CD4-positive, alpha-beta T cell treated with Interleukin-2 at 100 ng/mL for 4 hours (primary cell): ENCODE measurements at places on chromosomes 5 and 9.

DNA sequence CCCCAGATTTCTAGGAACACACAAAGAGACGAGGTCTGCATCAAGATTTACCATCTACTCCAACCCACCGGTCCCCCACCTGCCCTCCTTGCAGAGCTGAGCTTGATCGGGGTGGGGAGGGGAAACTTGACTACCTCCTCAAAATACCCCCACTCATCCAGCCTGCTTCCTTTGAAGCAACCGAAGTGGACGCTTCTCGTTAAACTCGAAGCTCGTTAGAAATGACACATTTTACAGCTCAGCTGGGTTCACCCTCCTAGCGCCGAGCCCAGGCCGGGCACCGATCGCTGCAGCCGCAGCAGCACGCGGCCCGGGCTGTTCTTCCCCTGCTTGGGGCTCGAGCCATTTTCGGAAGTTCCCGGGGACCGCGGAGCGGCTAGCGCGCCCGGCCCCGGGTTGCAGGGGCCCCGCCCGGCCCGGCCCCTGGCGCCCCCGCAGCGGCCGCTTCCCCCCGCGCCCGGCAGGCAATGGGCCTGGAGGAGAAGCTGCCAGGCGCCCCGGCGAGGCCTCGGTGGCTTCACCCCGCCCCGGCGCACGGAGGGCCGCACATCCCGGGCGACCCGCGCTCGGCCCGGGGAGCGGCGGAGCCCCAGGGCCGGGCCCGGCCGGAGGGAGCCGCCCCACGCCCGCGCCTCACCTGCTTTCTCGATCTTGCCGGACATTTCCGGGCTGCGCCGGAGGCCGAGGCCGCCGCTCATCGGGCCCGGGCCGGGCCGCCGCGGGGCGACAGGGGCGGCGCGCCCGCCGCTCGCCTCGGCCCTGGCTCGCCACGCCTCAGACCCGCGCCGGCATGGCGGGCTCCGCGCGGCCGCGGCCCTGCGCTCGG lies 530 bp downstream of the RAPGEF1 start:
- no peak for DNase-seq

- DNase-seq: no peak
Observed at GRCh38 chr9:88975966-88976889, 15.0 kb upstream of the S1PR3 start.

- DNase-seq: no peak
Observed at GRCh38 chr5:143318833-143319232, 84.7 kb downstream of the NR3C1 start.

DNA sequence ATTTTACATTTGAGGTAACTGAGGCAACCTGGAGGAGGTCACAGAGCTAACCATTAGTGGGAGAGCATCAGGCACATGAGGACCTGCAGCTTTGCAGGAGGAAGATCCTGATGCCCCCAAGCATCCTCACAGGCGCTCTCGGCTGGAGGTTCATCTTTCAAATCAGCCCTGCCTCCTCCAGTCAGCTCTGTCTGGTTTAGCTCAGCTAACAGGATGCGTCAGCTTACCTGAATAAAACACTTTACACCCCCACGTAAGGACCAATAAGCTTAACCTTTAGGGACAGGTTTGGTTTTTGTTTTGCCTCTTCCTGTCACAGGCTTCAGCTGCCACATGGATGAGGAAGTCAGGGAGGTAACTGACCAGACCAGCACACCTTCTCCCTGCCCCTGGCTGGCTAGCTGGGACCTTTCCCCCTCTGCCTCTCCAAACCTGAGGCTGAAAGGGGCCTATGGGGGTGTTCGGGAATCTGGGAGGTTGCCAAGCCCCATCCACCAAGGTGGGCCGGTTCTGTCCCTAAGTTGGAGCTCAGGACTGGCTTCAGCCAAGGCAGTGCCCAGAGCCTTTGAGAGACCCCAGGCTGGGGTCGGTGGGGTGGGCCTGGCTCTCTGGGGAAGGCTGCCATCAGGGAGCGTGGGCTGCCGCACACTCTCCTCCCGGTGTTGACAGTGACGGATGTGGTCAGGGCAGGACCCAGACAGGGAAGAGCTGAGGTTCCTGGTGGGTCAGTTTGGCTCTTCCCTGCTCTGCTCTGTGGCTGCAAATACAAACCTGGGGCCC lies 20.0 kb upstream of the FCN1 start:
- DNase-seq: no peak

DNA sequence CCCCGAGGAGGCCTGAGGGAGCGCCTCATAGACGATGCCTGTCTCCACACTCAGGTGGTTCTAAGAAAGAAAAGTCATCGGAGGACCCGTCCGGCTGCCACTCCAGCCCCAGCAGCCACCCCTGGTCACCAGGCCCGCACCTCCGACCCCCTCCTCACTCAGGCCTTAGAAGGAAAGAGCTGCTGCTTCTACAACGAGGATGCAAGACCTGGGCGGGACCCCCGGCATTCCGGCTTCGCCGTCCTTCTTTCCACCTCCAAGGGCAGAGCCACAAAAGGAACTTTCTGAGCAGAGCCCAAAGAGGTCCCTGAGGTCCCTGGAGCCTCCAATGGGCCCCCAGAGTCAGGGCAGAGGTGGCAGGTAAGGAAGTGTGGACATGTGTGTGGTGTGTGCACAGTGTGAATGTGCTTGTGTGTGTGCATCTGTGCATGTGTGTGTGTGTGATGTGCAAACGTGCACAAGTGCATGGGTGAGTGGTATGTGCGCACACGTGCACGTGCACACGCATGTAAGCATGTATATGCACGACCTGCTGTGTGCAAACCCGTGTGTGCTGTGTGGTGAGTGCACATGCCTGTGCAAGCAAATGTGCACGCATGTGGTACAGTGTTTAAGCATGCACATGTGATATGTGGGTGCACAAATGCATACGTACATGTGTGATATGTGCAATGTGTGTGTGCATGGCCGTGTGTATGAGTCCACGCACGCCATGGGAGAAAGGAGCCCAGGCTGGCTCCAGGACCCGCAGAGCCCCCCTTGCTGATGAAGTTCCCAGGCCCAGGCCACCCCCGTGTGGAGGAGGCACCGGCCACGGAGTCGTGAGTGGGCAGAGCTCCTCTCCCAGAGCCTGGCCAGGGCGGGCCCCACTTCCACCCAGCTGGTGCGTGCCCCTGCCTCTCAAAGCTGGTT lies 27.7 kb upstream of the TMEM250 start:
- no peak for DNase-seq

DNA sequence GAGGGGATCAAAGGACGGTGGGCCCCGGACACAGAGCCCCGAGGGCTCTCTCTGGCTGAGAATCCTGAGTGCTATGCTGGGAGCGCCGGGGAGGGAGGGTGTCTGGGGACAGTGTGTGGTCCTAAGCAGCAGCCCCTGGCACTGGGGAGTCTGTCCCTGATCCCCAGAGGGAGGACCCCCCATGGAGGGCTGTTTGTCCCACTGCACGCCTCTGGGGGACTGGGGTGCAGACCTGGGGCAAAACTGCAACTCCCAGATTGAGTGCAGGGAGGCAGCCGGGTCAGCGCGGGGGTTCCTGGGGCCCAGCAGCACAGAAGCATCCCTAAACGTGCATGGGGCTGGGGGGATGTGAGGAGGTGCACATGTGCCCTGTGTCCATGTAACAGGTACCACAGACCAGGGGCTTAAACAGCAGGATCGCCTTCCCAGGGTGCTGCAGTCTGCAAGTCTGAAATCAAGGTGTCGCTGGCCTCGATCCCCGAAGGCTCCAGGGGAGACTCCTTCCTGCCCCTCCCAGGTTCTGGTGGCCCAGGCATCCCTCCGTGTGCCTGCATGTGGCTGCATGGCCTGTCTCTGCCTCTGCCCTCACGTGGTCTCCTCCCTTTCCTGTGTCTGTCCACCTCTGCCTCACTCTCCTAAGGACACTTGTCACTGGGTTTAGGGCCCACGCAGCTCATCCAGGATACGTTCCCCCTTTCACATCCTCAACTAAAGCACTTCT lies 35.9 kb upstream of the IRX4 start:
- no peak for DNase-seq

DNA sequence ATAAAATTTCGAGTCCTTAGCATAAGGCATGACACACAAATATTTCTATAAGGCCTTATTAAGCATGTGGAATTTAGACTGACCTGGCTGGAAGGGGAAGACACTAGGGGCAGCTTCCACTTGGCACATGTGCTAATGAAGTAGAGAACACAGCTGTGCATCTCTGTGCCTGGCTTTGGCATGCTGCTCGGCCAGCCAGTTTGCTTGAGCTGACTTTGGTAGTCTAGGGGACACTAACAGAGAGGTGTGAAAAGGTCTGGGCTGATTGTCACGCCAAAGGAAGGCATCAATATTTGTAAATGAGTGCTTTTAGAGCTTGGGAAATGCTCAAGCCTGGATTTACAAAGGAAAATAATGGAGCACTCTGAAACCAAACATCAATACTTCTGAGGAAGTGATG lies 723.7 kb downstream of the PRELID2 start:
- no peak for DNase-seq

DNA sequence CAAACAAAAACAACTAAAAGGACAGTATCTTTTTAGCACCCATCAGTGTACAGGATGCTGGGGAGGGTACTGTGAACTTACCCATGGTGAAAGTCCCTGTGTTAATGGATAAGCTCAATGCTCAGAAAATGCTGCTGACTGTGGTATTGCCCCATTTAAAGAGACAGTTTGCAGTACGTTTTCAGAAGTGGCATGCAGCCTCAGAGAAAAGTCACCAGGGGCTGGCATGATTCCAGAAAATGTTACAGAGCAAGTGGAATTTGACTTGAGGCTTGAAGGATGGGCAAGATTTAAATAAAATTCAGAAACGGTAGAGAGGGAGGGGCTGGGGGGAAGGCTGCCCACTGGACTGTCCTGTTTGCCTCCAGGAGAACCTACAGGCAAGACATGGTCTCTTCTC lies 7.2 kb downstream of the S1PR3 start:
- DNase-seq: no peak

- no peak for DNase-seq
Observed at GRCh38 chr9:78053627-78054026, 22.0 kb upstream of the GNAQ start.

GRCh38 chr5:146084376-146084775 lies 21.0 kb downstream of the PLAC8L1 start:
- no peak for DNase-seq

DNA sequence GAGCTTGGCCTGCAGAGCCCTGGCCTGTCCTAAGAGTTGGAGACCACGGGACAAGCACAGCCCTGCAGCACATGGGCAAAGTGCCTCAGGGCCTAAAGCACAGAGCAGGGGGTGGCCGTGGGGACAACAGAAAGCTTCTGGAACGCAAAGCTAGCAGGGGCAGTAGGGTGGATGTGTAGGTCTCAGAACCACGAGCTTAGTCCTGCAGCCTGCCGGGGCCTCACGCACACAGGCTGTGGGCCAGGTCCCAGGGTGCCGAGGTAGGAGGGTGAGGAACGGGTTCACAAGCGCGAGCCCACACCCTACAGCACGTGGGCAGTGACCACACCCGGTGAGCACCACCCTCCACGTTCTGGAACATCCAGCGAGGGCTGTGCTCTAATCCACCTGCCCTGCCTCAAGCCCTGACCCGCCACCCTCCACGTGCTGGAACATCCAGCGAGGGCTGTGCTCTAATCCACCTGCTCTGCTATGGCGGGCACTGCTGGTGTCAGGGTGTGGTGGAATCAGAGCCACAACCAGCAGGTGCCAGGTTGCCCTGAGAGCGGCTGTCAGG lies 9.3 kb downstream of the CLPTM1L start:
- no peak for DNase-seq

DNA sequence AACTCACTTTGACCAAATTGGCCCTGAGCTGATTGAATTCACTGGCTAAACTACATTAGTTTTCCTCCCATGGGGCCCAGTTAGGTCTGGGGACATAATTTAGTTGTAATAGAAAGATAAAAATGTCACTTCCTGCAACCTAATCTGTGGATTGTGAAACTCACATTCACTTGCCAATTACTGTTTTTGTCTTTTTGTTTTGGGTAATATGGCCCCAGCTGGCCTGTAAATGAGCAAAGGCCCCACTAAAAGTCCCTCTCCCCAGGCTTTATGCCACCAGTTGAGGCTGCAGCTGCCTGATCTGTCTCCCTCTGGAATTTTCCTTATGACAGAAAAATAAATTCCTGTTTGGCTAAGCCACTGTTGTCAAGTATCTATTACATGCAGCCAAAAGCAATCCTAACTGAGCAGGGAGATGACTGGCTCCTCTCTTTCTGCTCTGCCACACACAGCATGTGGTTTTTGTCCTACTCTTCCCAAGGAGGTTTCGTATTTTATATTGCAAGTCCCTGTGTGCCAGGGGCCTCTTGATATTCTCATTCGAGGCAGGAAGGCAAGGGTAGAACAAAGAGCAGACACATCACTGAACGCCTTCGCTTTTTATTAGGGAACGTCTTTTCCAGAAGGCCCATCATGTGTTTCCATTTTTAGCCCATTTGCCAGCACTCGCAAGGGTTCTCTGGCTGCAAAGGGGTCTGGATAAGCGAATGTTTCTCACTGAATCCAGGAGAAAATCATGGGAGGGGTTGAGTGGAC lies 24.1 kb upstream of the SLC25A48 start:
- no peak for DNase-seq

DNA sequence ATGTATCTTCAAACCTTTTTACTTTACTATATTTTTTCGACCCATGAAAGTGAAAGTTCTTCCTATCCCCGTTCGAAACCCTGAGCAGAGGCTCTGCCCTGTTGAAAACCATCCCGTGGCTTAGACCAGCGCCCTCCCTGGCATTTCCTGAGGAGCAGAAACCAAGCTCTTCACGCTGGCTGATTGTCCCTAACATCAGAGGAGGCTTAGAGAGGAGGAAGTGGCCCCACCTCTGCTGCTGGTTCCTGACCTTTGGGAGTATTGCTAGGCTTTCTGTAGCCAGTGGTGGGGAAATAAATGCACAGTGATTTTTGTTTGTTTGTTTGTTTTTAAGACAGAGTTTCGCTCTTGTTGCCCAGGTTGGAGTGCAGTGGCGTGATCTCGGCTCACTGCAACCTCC lies 4.2 kb upstream of the PTGES start:
- no peak for DNase-seq

- no peak for DNase-seq
Observed at GRCh38 chr5:93990504-93991070, 249.2 kb upstream of the POU5F2 start.

DNA sequence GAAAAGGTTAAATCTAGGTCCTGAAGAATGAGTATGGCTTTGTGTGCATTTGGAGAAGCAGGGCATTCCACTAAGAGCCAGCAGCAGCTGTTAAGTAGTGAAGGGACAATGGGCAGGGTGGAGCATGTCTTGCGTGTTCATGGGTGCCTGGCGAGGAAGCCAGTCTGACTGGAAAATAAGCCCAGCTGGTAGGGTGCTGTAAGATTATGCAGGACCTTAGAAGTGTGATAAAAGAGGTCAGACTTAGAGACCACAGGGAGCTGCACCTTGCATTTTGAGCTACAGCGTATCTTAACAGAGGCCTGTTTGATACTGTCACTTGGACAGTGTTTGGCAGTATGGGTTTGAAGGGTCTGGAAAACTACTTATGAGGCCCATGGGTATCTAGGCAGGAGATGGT lies 131.7 kb upstream of the ELL2 start:
- no peak for DNase-seq

GRCh38 chr5:161382685-161383084 lies 163.8 kb downstream of the GABRB2 start:
- DNase-seq: no peak
